K562 (cell line): ENCODE measurements at places on chromosomes 1 and 21. TPM values are rescaled to one million over a fixed set of nuclear protein-coding genes. Genes with fewer than 3 reads are reported as not detected.

The PAPPA2 gene
- 0.07 and 0.09 TPM in 2 replicates for total RNA-seq

The ITLN2 gene
- not detected in 2 replicates for total RNA-seq

The EXOSC10 gene
- total RNA-seq: 101 and 105 TPM in 2 replicates

The CACNA1E gene
- 0.04 and 0.07 TPM in 2 replicates for total RNA-seq

The PODN gene
- 0.09 TPM in 1 of 2 replicates, not detected in the other for total RNA-seq

The SYNC gene
- 0.62 and 0.87 TPM in 2 replicates for total RNA-seq

The CNKSR1 gene
- 1.6 and 2.0 TPM in 2 replicates for total RNA-seq

The SLC44A5 gene
- 1.9 and 2.1 TPM in 2 replicates for total RNA-seq

The MMEL1 gene
- not detected in 2 replicates for total RNA-seq

The SLC2A5 gene
- 0.04 TPM in 1 of 2 replicates, not detected in the other for total RNA-seq

The RAB42 gene
- not detected in 2 replicates for total RNA-seq

The OR2T11 gene
- not detected in 2 replicates for total RNA-seq

The RUNX3 gene
- total RNA-seq: 0.64 and 1.1 TPM in 2 replicates

The G0S2 gene
- 37.4 and 39.5 TPM in 2 replicates for total RNA-seq

The TCHHL1 gene
- total RNA-seq: not detected in 2 replicates

The INAVA gene
- 0.09 TPM in 1 of 2 replicates, not detected in the other for total RNA-seq

The HAO2 gene
- not detected in 2 replicates for total RNA-seq

The ERICH3 gene
- total RNA-seq: not detected in 2 replicates

The CFHR4 gene
- not detected in 2 replicates for total RNA-seq

The SNX7 gene
- 0.09 and 0.13 TPM in 2 replicates for total RNA-seq

The HES5 gene
- total RNA-seq: not detected in 2 replicates

The PRSS38 gene
- not detected in 2 replicates for total RNA-seq

The CD1D gene
- 0.07 TPM in 1 of 2 replicates, not detected in the other for total RNA-seq

The OR2T29 gene
- total RNA-seq: not detected in 2 replicates

The RHCE gene
- 11.2 and 12.6 TPM in 2 replicates for total RNA-seq

The ANKRD45 gene
- 0.11 TPM in 1 of 2 replicates, not detected in the other for total RNA-seq

The KRTAP12-2 gene
- not detected in 2 replicates for total RNA-seq

The FMO5 gene
- 0.22 and 0.25 TPM in 2 replicates for total RNA-seq

The SWT1 gene
- 2.2 TPM in 2 replicates for total RNA-seq

The TPTE gene
- total RNA-seq: 0.95 and 1.4 TPM in 2 replicates

The EIF4G3 gene
- 35.9 and 38.7 TPM in 2 replicates for total RNA-seq

The ECM1 gene
- 30.1 and 39.3 TPM in 2 replicates for total RNA-seq

The ACOT7 gene
- 92.6 and 95.5 TPM in 2 replicates for total RNA-seq

The LRRN2 gene
- total RNA-seq: not detected in 2 replicates

The SELENBP1 gene
- total RNA-seq: 41.9 and 42.9 TPM in 2 replicates

The CIART gene
- 0.35 TPM in 1 of 2 replicates, not detected in the other for total RNA-seq

The RNU1-1 gene
- 2,231 and 2,538 TPM in 2 replicates for total RNA-seq

The GPR161 gene
- total RNA-seq: 1.2 and 1.6 TPM in 2 replicates

The TMIGD3 gene
- 0.13 TPM in 1 of 2 replicates, not detected in the other for total RNA-seq

The COP1 gene
- total RNA-seq: 53.8 and 58.6 TPM in 2 replicates

The MYOM3 gene
- total RNA-seq: not detected in 2 replicates

The ASAP3 gene
- 27.6 and 31.2 TPM in 2 replicates for total RNA-seq

The KLHDC9 gene
- not detected in 2 replicates for total RNA-seq

The KRTAP6-1 gene
- total RNA-seq: not detected in 2 replicates

The KCNJ9 gene
- total RNA-seq: not detected in 2 replicates

The NOTCH2 gene
- total RNA-seq: 1.2 and 1.3 TPM in 2 replicates

The HNRNPCL1 gene
- total RNA-seq: not detected in 2 replicates

The SLC25A34 gene
- total RNA-seq: 0.13 and 0.16 TPM in 2 replicates

The WDR47 gene
- total RNA-seq: 6.1 and 9.6 TPM in 2 replicates

The TLCD4 gene
- total RNA-seq: 13.9 and 16.5 TPM in 2 replicates

The FCRL6 gene
- total RNA-seq: not detected in 2 replicates

The GNAT2 gene
- total RNA-seq: 0.16 and 0.47 TPM in 2 replicates

The PTCH2 gene
- 3.0 TPM in 2 replicates for total RNA-seq

The LRRC8B gene
- 20.3 and 25.7 TPM in 2 replicates for total RNA-seq
